ENCODE measurements at places on chromosomes 7 and 10.

DNA sequence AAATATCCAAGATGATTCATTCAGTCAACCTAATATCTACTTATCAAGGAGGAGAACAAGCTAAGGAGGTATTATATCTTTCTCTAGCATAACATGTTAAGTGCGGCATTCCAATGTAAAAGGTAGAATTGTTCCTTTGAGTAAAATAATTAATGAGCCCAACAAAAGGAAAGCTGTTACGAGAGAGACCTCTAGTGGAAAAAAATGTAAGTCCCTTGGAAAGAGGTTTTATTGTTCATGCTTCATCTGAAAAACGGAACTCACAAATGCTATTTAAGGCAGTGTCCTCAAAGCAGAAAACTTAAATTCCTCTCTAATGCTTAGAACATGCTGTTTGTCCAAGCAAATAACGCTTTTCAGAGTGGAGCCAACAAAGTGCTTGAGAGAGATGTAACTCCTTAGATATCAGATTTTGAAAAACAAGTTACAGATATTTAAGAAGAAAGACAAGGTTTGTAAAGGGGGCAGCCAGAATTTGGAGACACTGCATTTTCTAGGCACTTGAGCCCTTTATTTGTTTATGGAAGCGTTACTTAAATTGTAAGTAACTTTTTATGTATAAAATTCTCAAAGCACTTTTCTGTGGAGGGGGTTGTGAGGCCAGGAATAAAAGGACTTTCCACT is 119.9 kb downstream of the TFEC start:
- no peak for DNase-seq

GRCh38 chr7:143289421-143289820 is 1.3 kb downstream of the CASP2 start:
- DNase-seq: no peak

- no peak for DNase-seq
These were observed 65.7 kb upstream of the ASAH2 start for GRCh38 chr10:50316695-50317648.

GRCh38 chr7:31123321-31123720 is 71.2 kb downstream of the ADCYAP1R1 start:
- no peak for DNase-seq

DNA sequence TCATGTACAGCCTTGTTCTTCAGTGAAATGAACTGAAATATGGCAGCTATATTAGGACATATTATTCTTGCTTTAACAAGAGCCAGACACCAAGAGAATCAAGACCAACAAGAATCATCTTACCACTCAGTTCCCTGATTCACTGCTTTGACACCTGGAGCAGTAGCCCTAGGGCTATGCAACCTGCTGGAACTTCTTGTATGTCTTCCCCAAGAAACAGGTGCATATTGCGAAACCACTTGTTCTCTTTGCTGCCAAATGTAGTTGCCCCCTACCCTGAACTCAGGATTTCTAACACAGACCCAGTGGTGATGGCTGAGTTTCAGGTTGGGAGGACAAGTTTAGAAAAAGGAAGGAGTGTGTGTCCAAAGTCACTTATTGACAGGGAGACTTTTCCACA is 46.1 kb downstream of the WIPF3 start:
- no peak for DNase-seq

- no peak for DNase-seq
These were observed 8.5 kb upstream of the CHCHD1 start for GRCh38 chr10:73773152-73773879.

- DNase-seq: no peak
These were observed 118.0 kb upstream of the PDSS1 start for GRCh38 chr10:26579256-26580063.

- DNase-seq: no peak
These were observed 65.6 kb downstream of the PKD1L1 start for GRCh38 chr7:47882635-47883034.

DNA sequence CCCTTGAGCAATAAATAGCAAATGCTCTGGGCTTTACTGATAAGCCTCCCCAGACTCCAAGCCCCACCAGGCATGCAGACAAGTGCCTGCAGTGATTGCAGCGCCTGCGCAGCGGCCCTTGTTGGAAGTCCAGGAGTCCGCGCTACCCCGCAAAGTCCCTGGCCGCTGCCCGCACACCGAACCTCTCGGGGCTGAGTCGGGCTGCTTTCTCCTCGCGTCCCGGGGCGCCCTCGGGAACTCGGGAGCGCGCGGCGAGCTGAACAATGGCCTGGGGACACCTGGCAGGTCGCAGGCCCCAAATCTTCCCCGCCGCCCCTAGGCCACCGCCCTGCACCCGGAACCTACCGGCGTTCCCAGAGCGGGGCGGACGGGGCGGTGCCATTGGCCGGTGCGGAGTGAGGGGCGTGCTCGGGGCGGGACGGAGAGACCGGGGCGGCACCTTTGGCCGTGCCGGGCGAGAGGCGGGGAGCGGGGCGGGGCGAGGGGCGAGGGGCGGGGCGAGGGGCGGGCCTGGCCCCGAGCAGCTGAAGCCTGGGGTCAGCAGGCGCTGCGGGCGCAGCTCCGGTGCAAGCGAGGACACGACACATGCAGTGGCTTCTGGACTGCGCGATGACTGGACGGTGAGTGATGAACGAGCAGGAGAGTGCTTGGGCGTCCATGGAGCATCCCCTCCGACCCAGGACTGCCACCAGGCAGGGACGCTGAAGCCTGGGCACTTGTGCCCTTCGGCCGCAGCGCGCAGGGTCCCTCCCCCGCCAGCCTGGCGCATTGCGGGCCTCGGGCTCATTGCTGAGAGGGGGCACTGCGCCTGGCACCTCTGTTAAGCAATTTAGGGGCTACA is at the start of gene RASSF4:
Gene RASSF4 (plus strand): TSS at position 556 of the 841 bp plus-strand sequence. CDS start 10,401 bp downstream, outside the sequence.
- peak; percentile 79 for DNase-seq

DNA sequence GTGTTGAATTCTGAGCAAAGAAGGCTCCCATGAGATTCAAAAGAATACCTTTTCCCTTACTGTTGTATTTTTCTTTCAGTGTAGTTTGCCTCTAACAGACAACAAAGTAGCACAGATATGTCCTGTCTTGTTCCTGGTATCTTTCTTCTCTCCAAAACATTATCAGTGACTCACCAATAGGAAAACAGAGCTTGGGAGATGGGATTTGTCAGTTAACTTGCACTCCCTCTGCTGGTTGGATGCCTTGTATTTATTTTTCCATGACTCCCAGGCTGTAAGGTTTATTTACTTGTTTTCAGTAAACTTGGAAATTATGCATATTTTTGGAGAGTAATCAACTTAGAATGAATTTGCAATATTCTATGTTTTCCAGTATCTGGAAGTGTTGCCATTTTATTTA is 129.7 kb downstream of the SAMD9 start:
- no peak for DNase-seq

GRCh38 chr7:80760292-80760691 is 121.8 kb downstream of the CD36 start:
- no peak for DNase-seq

GRCh38 chr7:98423043-98423442 is 22.2 kb upstream of the BAIAP2L1 start:
- DNase-seq: no peak

GRCh38 chr7:21943436-21943835 is 2.3 kb downstream of the CDCA7L start:
- no peak for DNase-seq

GRCh38 chr10:43078175-43078985 is 1.5 kb downstream of the RET start:
- DNase-seq: no peak

Data from stimulated activated CD8-positive, alpha-beta memory T cell treated with anti-CD3 and anti-CD28 coated beads, Interleukin-12 subunit alpha, Interleukin-12 subunit beta, amount 100 ng/mL, for 1 hour (primary cell).